ENCODE measurements at places on chromosomes 5 and 9. TPM values are rescaled to one million over a fixed set of nuclear protein-coding genes. Genes with fewer than 3 reads are reported as not detected.

- no peak for DNase-seq
Observed at GRCh38 chr5:27414099-27414498, 375.7 kb upstream of the CDH9 start.

The ACER2 gene
- total RNA-seq = 14.0 TPM

The BHMT gene
- total RNA-seq = 3.1 TPM

The DMRT3 gene
- total RNA-seq = 1.8 TPM

The SLC24A2 gene
- not detected for total RNA-seq

DNA sequence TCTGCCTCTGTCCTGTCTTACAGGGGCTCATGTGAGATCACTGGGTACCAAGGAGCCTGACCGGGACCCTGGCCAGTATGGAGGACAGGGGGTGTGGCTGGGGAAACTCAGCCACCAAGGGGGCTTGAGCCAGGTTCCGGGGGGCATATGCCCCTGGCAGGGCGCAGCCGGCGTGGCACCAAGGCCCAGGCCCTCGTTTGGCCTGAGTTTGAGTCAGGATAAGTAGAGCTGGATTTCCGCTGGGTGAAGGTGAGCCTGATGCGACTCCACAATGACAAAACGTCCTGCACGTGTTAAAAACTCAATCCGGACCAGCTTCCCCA is 616 bp upstream of the TSPAN17 start:
- DNase-seq = no peak

All from prostate gland (tissue), 2 donors.